ENCODE measurements at places on chromosomes 13 and 19. TPM values are rescaled to one million over a fixed set of nuclear protein-coding genes. Genes with fewer than 3 reads are reported as not detected.

The ZNF433 gene
- total RNA-seq = 2.1 TPM

The FUT1 gene
- total RNA-seq = 0.09 TPM

The NOTCH3 gene
- 0.16 TPM for total RNA-seq

The IGFL1 gene
- total RNA-seq = not detected

The ADGRE3 gene
- not detected for total RNA-seq

The CBY2 gene
- not detected for total RNA-seq

The NLRP11 gene
- total RNA-seq = 0.14 TPM

The SELENOV gene
- total RNA-seq = not detected

The MAST1 gene
- 2.4 TPM for total RNA-seq

The CLASRP gene
- 72.7 TPM for total RNA-seq

The SERPINE3 gene
- total RNA-seq = not detected
